ENCODE measurements at places on chromosomes 11 and 22.
A peak's percentile ranks its signal among the peaks of the same experiment; 100 is the strongest.

DNA sequence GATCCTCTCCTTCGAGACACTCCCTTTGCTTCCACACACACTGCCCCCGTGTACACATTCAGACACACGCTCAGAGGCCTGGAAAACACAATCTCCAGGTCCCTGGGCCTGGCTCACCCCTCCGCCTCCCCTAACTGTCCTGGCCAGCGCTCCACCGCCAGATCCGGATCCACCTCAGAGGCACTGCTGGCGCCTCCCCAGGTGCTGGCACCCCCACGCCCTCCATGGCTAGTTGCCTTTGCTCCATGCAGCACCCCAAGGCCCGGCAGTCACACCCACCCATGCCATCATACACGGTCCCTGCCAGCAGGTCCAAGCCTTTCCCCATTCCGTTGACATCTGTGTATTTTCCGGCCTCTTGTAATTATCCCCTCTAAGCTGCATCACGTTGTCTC is 11.1 kb downstream of the SPTBN2 start:
- DNase-seq: no peak

DNA sequence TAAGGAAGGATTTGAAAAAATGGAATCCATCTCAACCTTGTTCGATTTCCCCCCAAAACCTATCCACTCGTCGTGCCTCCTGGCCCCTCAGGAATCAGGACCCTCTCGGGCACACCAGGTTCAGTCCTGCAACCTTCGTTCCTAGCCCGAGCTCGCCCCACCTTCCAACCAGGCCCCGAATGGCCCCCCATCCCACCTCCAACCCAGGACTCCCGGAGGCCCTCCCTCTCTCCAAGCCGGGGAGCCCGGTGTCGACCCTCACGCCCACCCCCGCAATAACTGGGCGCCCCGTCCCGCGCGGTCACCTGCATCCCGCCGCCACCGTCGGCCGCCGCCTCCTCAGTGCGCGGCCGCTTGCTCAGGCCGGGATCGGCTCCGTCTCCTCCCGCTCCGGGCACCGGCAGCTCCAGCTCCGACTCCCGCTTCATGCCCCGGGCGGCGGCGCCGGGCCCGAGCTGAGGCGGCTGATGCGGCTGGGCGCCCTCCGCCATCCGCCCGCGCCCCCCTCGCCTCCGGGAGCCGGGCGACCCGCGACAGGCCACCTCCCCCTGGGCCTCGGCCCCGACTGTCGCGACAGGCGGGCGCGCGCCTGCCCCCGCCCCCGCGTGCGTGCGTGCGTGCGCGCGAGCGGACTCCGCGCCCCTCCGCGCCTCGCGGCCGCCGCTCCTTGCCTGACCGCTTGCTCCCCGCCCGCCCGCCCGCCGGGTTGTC is 534 bp downstream of the RBFOX2 start:
- peak; percentile 77 for DNase-seq

DNA sequence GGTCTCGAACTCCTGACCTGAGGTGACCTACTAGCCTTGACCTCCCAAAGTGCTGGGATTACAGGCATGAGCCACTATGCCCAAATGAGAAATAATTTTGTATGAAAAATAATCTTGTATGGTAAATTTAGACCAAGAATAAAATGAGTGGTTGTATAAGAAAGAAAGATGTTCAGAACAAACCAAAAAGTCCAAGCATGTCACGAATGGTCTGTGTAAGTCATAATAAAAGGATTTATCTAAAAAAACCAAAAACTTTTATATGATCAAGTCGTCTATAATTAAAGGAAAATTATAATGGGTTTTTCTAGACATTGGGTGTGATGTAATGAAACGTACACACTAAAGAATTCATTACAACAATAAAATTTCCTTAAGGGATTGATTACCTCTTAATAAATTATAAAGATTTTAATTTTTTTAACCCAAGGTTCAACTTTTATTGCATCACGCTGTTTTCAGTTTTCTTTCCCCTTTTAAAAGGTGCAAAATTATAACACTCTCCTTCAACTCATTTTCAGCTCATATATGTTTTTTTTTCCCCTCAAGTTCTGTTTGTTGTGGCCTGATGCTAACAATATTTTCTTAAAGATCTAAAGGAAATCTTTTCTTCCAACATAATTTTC is 8.9 kb upstream of the AQP11 start:
- DNase-seq: no peak

- DNase-seq: no peak
Observed at GRCh38 chr11:44623341-44623730, 57.9 kb downstream of the CD82 start.

- DNase-seq: no peak
Observed at GRCh38 chr11:85052636-85053035, 574.5 kb downstream of the DLG2 start.

GRCh38 chr22:43689356-43689755 is 122.7 kb downstream of the EFCAB6 start:
- no peak for DNase-seq

GRCh38 chr11:36868380-36868779 is 270.3 kb upstream of the RAG2 start:
- DNase-seq: no peak

DNA sequence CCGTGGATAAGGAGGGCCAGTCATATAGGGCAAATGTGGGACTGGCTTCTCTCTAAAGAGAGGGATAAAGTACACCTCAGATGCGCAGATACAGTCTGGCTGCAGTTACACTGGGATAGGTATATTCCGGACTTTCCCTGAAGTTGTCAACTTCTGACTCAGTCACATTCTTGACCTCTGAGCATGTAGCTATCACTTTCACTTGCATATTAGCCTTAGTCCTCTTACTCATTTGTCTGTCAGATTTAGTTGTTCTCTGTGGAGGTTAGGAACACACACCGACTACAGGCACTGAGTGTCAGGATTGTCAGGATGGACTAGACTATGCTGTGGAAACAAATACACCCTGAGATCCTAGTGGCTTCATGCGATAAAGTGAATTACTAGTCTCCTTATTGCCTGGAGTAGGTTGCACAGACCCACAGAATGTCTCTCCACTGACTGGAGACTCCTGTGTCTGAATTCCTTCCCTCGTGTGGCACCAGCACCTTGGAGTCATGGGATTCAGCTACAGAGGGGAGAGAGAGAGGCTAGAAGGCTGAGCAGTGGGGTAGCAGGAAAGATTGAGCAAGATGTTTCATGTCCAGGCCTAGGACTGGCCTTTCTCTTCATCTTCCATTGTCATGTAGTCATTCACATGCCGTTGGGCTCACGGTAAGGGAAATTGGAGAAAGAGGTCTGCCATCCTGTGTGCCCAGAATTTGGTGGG is 654.3 kb downstream of the NTM start:
- peak; percentile 43 for DNase-seq

GRCh38 chr11:128174465-128175291 is 412.7 kb downstream of the ETS1 start:
- DNase-seq: no peak

GRCh38 chr11:1072821-1073231 is 1.8 kb upstream of the MUC2 start:
- DNase-seq: no peak

DNA sequence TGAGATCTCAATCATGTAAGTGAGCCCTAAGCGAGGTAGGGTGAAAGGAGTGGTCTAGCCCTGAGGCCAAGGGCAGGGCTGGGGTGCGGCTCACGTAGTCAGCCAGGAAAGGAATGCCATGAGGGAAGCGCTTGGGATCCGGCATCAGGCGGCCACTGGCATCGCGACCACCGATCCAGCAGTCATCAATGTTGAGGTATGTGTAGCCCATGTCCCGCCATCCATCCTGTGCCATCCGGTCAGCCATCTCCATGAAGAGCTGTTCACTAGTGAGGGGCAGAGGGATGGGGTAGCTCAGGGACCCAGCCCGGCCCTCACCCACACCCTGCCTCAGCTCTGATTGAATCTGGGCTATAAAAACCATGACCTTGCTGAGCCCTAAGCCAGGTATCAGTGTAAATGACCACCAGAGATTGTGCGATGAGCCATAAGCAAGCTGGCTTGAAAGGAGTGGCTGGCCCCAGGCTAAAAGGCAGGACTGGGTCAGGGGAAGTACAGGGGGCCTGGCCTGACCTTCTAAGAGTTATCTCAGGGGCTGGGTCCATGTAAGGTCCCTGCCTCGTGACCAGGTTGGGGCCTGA is 2.9 kb downstream of the NAGA start:
- no peak for DNase-seq

DNA sequence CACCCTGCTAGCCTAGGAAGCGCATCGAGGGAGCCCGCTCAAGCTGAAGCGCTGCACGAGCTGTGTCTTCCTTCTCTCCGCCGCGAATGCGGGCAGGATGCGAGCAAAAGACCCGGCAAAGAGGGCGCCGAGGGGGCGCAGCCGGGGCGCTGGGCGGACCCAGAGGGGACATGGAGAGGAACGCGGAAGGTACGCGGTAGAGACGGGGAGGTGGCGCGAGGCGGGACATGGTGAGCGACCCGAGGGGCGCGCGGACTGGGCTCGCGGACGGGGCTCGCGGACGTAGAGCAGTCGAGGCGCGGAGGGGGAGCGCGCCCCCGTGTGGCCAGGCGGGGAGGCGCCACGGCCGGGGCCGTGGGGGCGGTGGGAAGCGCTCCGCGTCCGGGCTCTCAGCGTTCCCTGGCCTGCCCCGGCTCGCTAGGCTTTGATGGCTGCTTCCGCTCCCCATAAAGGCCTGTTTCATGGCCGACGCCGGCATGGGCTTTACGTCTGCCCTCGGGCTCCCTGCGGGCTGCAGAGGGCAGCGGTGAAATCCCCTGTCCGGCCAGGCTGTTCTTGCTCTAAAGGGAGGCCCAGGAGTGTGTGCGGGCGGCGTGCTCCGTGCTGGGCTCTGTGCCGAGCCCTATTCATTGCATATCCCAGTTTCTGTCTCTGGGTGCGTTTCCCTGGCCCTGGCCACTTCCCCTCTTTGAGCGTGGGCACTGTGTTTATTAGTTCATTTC is 31.2 kb upstream of the TRIM29 start:
- DNase-seq: peak; percentile 74

DNA sequence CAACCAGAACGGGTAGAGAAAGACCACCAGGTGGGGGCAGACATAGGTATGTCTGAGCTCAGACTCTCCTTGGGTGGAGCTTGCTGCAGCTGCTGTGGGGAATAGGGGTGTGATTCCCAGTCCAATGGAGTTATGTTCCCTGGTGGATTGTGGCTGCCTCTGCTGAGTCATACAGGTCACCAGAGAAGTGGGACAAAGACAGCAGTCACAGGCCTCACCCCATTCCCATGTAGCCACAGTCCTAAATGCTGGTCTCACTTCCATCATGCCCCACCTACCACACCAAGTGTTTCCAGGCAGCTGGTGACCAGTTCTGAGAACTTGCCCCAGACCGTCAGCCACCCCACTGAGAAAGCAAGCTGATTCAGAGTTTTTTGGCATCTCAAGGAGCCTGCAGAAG is 17.5 kb downstream of the OR52E5 start:
- no peak for DNase-seq

DNA sequence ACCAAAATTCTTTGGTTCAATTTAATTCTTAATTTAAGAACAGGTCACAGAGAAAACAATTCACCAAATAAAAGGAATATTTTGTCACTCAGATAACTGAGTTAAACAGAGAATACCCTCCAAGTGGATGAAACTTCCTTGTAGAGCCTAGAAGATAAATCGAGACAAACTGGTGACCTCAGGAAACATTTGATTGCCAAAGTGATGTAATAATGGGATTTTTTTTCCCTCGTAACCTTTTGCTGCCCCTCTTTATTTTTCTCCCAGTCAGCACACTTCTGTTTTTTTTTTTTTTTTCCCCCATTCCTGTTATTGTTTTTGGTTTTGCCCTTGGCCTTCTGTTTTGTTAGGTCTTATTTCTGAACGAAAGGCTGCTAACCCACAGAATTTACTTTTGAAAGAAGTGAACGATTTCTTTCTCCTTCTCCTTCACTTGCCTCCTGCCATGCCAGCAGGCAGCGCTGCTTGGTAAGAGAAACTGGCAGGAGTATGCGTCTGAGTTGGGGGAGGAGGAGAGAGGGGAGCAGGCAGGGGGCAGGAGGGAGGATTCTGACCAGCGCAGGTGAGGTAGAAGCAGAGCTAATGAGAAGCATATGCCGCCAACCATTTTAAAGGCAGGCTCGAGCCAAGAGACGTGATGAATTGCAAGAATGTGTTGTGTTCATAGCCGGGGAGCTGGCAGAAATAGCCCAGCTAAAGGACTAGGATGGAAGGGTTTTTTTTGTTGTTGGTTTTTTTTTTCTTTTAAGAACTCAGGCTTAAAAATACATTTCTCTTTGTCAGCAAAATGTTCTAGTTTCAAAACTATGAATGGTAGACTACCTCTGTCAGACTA is 121.9 kb upstream of the MTMR2 start:
- DNase-seq: peak; percentile 63

DNA sequence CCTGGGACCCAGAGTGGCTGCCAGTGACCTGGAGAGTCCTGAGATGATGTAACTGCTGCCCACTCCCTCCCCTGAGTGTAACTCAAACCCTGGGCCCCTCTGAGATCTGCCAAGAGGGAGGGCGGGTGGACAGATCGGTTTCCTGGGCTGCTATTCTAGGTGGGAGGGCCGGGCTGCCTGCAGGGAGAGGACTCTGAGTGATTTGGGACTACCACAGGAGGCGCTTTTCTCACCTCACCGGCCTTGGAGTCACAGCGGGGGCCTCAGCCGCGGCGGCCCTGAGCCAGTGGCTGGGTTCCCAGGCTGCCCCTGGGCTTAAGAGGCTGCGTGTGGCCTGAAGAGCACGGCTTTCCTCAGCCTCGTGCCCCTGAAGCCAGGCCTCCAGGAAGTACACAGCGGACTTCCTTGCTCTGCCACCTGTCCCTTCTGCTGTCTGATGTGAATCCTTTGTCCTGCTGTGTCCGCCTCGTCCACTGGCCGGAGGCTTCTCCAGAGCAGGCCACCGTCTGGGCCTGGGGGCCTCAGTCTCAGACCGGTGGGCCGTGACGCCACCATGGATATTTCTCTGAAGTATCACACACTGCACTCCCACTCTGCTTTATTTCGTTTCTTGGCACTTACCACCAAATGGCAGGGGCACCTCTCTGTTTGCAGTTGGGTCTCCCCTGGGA is 11.5 kb downstream of the RELT start:
- no peak for DNase-seq

DNA sequence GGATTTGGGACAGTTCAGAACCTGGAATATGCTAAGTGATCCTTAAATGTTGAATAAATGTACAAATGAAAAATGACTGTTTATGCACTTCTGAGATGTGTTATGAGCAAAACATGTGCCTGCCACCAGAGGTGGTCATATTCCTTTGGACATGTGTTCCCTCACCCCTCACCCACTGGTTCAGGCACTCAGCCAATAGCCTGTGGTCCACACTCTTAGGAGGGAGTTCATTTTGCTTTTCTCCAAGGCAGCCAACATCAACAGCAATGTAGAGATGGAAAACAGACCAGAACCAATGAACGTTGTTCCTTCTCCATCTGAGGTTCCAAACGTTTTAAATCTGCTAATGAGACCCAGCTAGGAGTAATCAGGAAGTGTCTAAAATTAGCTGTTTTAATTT is 44.0 kb downstream of the RPUSD4 start:
- no peak for DNase-seq

All from hepatic stellate cell (primary cell).